ENCODE measurements at places on chromosomes 1 and 21.
A peak's percentile ranks its signal among the peaks of the same experiment; 100 is the strongest.

GRCh38 chr1:156295391-156295947, at the start of gene GLMP:
GLMP (minus strand) TSS chr1:156295679; CDS start chr1:156295645, 34 bp downstream.
- DNase-seq, result peak; percentile 29

DNA sequence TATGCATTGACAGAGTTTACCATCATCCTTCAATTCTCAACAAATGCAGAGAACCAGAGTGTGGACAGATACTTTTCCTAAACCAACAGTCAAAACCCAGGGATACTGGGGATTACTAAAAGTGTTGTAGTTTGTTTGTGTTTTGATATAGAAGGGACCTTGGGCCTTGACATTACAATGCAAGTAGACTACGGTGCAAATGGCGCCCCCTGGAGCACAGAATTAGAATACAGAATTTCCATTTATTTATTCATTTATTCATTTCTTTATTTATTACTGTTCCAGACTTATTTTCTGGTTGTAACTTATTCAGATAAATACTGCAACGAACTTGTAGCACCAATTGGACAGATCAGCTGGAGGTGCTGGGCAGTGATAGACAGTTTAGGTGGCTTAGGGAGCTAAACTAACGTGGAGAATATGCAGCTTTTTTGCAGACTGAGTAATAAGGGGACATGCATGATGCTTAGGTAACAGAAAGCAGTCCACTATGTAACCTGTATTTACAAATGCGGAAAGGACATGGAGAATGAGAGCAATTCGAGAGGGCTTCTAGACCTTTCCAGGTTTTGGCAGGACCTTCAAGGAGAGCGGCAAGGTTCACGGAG, 42.6 kb downstream of the KIRREL1 start:
- DNase-seq, result no peak

GRCh38 chr1:119655154-119655553, 7.1 kb upstream of the ZNF697 start:
- no peak for DNase-seq

GRCh38 chr1:64337475-64337874, 132.5 kb upstream of the CACHD1 start:
- DNase-seq, result no peak

GRCh38 chr1:1545946-1546737, 5.7 kb upstream of the TMEM240 start:
- no peak for DNase-seq

- DNase-seq, result no peak
Measured at GRCh38 chr1:36320767-36321118, 2.7 kb downstream of the EVA1B start.

- DNase-seq, result no peak
Measured at GRCh38 chr1:26541431-26541815, 11.9 kb downstream of the RPS6KA1 start.
